ENCODE measurements at places on chromosomes 12 and 14. TPM values are rescaled to one million over a fixed set of nuclear protein-coding genes. Genes with fewer than 3 reads are reported as not detected.

IGFBP6 gene
- polyA plus RNA-seq: 109 TPM

GRCh38 chr12:42790761-42791151 lies 201.2 kb upstream of the PRICKLE1 start:
- peak; percentile 89 for DNase-seq

GRCh38 chr12:2583091-2583497 lies 211.7 kb upstream of the FKBP4 start:
- DNase-seq: peak; percentile 69

DNA sequence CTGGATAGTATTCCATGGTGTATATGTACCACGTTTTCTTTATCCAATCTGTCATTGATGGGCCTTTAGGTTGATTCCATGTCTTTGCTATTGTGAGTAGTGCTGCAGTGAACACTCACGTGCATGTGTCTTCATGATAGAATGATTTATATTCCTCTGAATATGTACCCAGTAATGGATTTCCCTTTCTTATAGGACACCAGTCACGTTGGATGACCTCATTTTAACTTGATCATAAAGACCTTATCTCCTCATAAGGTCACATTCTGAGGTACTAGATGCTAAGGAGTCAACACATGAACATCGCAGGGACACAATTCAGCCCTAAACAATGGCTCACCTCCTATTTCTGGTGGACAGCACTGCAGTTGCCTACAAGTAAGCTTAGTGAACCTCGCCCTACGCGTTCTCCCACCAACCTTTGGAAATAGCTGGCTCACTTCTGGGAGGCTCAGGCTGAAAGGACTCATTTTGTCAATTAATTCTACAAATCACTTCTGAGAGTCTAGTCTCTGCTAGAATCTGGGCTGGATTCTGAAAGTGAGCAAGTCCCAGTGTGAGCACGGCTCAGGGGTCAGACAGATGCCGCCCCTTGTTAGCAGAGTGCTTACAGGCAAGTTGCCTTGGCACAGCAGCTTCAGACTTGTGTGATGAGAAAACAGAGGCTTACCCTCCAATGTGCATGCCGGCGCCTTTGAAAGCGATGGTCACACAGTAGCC lies 183.8 kb upstream of the GSC start:
- DNase-seq: no peak

DNA sequence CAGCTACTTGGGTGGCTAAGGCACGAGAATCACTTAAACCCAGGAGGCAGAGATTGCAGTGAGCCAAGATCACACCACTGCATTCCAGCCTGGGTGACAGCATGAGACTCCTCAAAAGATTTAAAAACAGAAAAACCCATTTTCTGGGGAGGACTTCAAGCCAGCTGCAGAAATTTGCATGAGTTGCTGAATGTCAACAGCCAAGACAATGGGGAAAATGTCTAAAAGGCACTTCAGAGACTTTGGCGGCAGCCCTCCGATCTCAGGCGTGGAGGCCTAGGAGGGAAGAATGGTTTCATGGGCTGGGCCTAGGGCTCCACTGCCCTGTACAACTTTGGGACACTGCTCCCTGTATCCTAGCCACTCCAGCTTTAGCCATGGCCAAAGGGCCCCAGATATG lies 177.8 kb upstream of the C14orf180 start:
- no peak for DNase-seq

All from cardiac muscle cell (in vitro differentiated cells and primary cell).